ENCODE measurements at places on chromosomes 7 and 10. TPM values are rescaled to one million over a fixed set of nuclear protein-coding genes. Genes with fewer than 3 reads are reported as not detected.

GRCh38 chr7:14389595-14389994 lies 400.1 kb upstream of the ETV1 start:
- no peak for DNase-seq
- H3K27ac ChIP-seq, result no peak overlapping the region
- no peaks in the 10 kb centered on the region for H3K27me3 ChIP-seq

- H3K4me1 ChIP-seq, result no peaks in the 10 kb centered on the region
- no peak for DNase-seq
- no peaks in the 10 kb centered on the region for H3K36me3 ChIP-seq
- no peak overlapping the region for H3K4me3 ChIP-seq
Measured at GRCh38 chr7:117005449-117005848, 52.1 kb downstream of the ST7 start.

DNA sequence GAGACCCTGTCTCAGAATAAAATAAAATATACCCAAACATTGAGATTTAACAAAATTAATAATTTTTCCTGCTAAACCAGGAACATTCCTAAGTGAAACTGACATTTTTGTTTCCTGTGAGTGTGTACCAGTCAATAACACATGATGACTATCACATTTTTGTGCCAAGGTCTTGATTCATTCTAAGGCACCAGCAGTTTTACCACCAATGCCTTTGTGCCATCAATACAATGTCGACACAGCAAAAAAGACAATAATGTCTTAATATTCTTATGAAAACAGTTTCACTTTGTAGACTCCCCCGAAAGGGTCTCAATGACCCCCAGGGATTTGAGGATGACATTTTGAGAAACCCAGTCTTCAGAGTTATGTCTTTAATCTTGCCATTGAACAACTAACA lies 7.2 kb upstream of the CADPS2 start:
- no peaks in the 10 kb centered on the region for H3K4me1 ChIP-seq
- H3K4me3 ChIP-seq, result no peak overlapping the region
- no peak for DNase-seq

DNA sequence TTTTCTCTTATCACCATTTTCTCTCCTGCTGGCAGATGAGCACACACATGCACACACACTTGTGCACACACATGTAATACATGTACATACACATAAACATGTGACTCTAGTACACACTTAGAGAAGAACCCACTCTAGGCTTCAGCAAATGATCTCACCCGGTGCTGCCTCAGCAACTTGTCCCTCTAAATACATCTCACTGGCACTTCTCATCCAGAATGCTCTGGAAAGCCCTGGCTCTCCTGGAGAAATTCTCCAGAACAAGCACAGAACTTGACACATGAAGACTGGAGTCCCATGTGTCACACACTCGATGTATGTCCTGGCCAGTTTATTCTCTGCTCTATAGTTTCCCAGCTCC lies 254.9 kb downstream of the ELMO1 start:
- H3K27ac ChIP-seq, result no peak overlapping the region
- DNase-seq, result no peak

DNA sequence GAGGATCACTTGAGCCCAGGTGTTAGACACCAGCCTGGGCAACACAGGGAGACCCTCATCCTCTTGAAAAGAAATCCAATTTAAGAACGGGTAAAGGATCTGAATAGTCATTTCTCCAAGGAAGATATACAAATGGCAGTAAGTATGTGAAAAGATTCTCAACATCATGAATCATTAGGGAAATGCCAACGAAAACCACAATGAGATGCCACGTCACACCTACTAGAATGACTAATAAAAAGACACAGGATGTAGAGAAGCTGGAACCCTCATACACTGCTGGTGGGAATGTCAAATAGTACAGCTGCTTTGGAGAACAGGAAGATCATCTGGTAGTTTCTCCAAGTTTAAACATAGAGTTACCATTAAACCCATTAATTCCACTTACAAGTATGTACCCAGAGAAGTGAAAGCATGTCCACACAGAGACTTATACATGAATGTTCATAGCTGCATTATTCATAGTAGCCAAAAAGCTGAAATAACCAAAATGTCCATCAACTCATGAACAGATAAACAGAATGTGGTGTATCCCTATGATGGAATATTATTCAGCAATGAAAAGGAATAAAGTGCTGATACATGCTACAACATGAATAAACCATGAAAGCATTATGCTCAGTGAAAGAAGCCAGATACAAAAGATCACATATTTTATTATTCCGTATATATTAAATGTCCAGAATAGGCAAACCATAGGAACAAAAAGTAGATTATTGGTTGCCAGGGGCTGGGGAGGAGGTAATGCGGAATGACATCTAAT lies 13.1 kb upstream of the ZMIZ2 start:
- no peak for DNase-seq
- no peaks in the 10 kb centered on the region for H3K4me1 ChIP-seq
- no peak overlapping the region for H3K27ac ChIP-seq
- no peak overlapping the region for H3K4me3 ChIP-seq
- no peaks in the 10 kb centered on the region for H3K36me3 ChIP-seq

- H3K4me1 ChIP-seq, result peaks cover 6% of the 10 kb centered on the region
- no peak overlapping the region for H3K27ac ChIP-seq
- DNase-seq, result peak; percentile 54
- H3K27me3 ChIP-seq, result no peaks in the 10 kb centered on the region
- no peak overlapping the region for H3K4me3 ChIP-seq
Measured at GRCh38 chr10:69716711-69717560, 84.8 kb upstream of the COL13A1 start.

The POLR1F gene
- total RNA-seq, result 13.0 TPM

All from psoas muscle (tissue), 8 donors.